ENCODE measurements at places on chromosomes 7 and 10. TPM values are rescaled to one million over a fixed set of nuclear protein-coding genes. Genes with fewer than 3 reads are reported as not detected.

The ABCB4 gene
- 0.44 TPM for total RNA-seq

The TDRD1 gene
- total RNA-seq = 0.62 TPM

The TCF7L2 gene
- 2.8 TPM for total RNA-seq

The VPS37D gene
- 9.2 TPM for total RNA-seq

The PDIA4 gene
- total RNA-seq = 710 TPM

Data from uterine smooth muscle cell (primary cell).